ENCODE measurements at places on chromosomes 16 and 17.

- no peak for ATAC-seq
Measured at GRCh38 chr16:57774705-57775285, 27.5 kb downstream of the KIFC3 start.

DNA sequence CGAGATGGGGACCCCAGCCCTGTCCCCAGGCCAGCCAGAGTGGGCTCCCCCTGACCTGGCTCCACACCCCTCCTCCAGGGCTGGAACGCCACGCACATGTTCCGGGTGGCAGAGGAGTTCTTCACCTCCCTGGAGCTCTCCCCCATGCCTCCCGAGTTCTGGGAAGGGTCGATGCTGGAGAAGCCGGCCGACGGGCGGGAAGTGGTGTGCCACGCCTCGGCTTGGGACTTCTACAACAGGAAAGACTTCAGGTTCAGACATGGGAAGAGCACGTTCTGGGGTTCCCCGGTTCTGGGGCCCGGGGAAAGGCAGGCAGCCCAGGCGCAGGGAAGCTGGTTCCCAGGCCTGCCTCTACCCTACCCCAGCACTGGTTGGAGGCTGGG is 4.6 kb downstream of the ACE start:
- ATAC-seq, result no peak

DNA sequence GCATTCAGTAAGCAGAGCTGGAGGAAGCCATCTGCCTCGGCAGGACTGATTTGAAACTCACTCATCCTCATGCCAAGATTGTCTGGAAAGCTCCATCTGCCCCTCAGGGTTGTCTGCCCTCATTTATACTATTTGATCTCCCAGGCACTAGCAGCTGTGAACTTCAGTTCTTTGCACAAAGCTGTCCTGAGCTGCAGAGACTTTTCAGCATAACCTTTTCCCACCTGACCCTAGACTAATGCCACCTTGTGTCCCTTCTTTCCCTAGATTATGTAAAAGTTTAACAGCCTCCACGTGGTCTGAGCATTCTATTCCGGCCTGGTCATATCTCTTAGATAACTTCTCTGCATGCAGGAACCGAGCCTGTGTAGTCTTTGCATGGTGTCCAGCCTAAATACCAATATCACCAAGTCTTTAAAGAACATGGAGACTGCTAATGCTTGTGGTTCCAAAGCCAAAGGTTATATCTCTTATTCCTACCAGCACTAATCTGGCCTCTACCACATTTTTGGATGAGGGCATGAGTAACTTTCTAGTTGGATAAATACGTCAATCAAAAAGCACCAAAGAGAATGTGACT is 29.1 kb downstream of the STAT5A start:
- no peak for ATAC-seq

DNA sequence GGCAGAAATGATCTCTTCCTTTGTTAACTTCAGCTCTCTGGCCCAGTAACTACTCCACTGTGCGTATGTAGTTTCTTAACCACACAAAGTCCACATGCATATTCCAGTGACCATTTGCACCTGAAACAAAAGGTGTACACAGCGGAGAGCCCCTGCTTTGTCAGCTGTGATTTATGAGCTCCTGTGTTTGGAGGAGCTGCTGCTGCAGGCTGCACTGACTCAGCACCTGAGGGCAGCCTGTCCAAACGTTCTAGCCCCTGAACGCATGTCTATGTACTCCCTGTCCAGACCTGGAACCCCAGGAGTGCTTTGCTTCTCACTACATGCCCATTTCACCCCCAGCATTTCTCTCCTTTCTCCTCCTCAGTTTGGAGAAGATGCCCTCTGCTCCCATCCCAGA is 216.1 kb downstream of the ABCC12 start:
- ATAC-seq, result no peak

GRCh38 chr17:56739376-56739775 is 94.3 kb downstream of the C17orf67 start:
- ATAC-seq, result no peak

GRCh38 chr16:85659805-85660511 is 28.8 kb downstream of the GINS2 start:
- ATAC-seq, result peak; percentile 87

GRCh38 chr17:42221886-42222745 is 27.8 kb upstream of the GHDC start:
- peak; percentile 96 for ATAC-seq

- ATAC-seq, result peak; percentile 88
Measured at GRCh38 chr16:17205279-17206211, 265.2 kb downstream of the XYLT1 start.

Measured in SK-N-SH treated with all-trans-retinoic acid at 6 μM for 48 hours (cell line).